ENCODE measurements at places on chromosomes 4 and X.

DNA sequence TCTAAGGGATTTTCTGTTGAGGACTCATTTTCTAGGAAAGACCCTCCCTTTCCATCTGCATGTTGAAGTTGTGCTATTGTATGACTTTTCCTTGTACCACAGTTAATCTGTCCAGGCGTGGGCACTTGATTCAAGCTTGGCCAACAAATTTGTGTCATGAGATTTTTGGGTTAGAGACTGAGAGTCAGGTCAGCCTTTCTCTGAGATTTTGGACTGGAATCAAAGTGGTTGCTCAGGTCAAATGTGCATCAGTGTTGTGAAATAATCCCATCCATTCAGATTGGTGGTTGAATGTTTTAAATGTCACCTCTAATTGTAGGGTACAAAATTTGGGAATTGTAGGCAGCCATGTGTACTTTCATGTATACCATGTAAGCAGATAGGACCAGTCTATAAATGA, 545.2 kb upstream of the IGFBP7 start:
- DNase-seq = no peak

DNA sequence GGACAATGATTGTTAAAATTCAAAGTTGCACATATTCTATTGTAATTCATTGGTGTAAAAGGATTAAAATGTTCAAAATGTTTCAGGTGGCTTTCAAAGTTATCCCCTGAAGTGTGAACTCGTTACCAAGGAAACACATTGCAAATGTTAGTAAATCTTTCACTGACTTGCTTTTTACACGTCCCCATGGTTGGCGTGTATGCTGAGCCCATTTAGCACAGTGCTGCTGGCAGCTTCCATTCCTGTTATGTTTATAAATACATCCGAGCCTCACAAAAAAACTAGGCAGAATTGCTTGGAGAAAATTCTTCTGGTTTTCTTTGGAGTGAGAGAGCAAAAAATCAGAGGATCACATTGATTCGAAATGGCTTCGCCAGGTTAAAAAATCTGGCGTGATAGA, 105.9 kb upstream of the HPGD start:
- DNase-seq = no peak

GRCh38 chr4:174041555-174042105, 241.8 kb downstream of the FBXO8 start:
- DNase-seq = no peak

GRCh38 chrX:15939737-15940136, 85.1 kb upstream of the AP1S2 start:
- no peak for DNase-seq

GRCh38 chrX:129318375-129318774, 204.9 kb downstream of the SMARCA1 start:
- DNase-seq = no peak

GRCh38 chr4:138301536-138301935, 59.4 kb upstream of the SLC7A11 start:
- peak; percentile 13 for DNase-seq

DNA sequence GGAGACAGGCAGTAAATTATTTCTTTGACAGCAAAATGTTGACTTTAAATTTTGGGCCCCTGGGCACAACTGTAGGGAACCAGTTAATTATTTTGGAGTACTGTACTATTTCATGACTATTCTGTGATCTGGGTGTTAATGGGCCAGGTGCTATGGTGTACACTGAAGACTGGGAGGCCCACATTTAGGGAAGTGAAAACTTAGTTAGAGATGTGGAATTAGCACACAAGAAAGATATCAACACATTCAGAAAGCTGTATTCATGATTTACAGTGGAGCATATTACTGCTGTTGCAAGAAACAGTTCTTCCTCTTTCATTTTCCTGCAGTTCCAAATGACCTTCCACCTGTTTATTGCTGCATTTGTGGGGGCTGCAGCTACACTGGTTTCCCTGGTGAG, 12.4 kb downstream of the PLP1 start:
- DNase-seq = no peak

GRCh38 chr4:4606321-4606720, 64.5 kb upstream of the STX18 start:
- DNase-seq = no peak

- DNase-seq = no peak
Observed at GRCh38 chrX:18871161-18871890, 112.6 kb downstream of the PHKA2 start.

- DNase-seq = no peak
Observed at GRCh38 chr4:147760695-147761094, 28.8 kb downstream of the ARHGAP10 start.

- DNase-seq = no peak
Observed at GRCh38 chrX:12548341-12548740, 242.9 kb upstream of the PRPS2 start.

- DNase-seq = no peak
Observed at GRCh38 chrX:129679901-129680300, 25.1 kb upstream of the APLN start.

DNA sequence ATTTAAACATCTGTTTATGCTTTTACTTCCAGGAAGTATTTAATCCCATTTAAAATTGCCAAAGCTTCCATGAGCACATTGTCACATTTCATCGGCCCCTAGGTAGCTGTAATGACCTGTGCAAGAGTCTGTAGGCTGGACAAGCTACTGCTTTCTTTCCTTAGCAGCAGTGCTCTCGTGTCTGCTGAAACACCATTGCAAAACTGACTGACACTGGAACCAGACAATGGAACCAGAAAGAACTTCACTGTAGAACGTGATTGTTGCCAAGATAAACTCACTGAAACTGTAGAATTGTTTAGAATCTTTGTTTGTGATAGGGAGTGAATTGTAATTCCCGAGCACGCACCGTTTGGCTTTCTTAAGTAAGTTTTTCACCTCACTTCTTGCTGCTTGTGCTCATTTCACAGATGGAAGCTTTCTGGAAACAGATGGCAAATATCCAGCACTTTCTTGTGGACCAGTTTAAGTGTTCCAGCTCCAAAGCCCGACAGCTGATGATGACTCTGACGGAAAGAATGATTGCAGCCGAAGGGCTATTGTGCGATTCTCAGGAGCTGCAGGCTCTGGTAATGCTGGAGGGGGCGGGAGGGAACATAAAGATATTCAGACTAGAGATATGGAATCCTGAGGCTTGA, 36.9 kb downstream of the EVC start:
- DNase-seq = peak; percentile 98

- no peak for DNase-seq
Observed at GRCh38 chr4:181443021-181443420, 800.2 kb upstream of the TENM3 start.

GRCh38 chr4:155530857-155531256, 135.8 kb upstream of the GUCY1A1 start:
- no peak for DNase-seq

DNA sequence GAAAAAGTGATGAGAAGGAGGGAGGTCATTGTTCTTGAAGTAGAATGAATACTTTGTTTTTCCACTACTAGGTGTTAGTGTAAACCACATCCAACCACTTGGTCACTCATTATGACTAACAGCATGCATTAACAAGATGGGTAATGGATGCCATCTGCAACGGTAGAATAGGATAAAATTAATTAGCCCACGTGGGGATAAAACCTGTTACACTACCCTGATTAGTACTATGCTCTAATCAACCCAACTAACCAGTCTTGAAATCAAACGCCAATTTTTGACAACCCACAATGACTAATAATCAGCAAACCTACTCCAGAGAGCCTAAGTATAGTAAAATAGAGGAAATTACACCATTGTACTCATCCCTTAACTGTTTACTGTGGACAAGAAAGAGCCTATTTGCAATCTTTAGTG, 93.4 kb upstream of the MCF2 start:
- DNase-seq = no peak

- no peak for DNase-seq
Observed at GRCh38 chrX:129744861-129745321, 6.1 kb downstream of the XPNPEP2 start.

- DNase-seq = peak; percentile 95
Observed at GRCh38 chr4:128528793-128529553, 241.4 kb upstream of the PGRMC2 start.

DNA sequence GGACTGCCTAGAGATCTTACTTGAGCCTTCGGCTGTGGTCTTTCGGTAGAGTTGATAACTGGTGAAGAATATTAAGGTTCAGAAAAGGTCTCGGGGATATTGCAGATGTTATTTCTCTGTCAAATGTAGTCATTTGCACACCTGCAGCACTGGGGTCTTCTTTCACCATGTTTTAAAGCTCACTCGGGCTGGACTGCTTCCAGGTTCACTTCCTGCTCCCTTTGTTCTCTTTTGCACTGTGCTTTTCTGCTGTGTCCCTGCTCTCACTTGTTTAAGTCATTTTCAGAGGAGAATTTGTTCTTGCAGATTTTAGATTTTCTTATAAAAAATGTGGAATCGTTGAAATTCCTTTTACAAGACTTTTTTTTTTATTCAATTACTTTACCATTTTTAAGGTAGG, 68.5 kb downstream of the BMPR1B start:
- no peak for DNase-seq

GRCh38 chrX:74420196-74421035, 877 bp upstream of the SLC16A2 start:
- peak; percentile 30 for DNase-seq

DNA sequence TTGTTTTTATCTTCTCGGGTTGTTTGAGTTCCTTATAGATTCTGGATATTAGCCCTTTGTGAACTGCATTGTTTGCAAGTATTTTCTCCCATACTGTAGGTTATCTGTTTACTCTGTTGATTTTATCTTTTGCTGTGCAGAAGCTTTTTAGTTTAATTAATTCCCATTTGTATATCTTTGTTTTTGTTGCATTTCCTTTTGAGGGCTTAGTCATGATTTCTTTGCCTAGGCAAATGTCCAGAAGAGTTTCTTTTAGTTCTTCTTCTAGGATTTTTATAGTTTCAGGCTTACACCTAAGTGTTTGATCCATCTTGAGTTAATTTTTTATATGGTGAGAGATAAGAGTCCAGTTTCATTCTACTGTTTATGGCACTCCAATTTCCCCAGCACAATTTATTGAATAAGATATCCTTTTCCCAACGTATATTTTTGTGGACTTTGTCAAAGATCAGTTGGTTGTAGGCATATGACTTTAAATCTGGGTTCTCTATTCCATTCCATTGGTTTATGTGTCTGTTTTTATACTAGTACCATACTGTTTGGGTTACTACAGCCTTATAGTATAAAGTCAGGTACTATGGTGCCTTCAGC, 54.3 kb downstream of the EGF start:
- DNase-seq = no peak

DNA sequence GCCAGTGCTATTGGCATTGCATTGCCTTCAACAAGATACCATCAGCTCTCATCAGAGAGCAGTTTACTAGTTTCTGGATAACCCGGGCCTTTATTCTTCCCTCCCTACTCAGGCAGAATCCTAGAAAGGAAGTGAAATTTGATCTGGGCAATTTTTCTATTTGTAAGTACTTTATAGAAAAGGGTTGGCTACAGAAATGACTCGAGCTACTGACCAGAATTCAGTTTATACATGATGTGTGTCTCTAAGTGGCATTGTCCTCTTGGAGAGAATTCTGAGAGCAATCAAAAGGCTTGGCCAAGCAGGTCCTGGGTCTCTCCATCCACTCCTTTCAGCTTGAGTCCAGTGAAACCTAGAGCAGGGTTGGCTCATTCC, 192.7 kb upstream of the LEF1 start:
- no peak for DNase-seq

DNA sequence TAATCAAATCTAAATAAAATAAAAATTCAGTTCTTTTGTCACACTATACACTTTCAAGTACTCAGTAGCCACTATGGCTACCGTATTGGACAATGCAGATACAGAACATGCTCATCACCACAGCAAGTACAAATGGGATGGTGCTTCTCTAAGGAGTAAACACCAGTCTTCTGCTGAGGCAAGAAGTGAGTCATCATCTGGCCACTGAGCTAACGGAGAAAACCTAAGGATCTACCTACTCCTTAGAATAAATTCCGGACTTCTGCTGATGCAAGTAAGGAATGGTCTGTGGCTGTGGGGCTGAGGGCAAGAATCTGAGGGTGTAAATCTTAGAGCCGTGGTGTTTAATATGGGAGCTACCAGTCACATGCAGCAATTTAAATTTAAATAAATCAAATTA, 11.3 kb upstream of the RBMXL3 start:
- no peak for DNase-seq

DNA sequence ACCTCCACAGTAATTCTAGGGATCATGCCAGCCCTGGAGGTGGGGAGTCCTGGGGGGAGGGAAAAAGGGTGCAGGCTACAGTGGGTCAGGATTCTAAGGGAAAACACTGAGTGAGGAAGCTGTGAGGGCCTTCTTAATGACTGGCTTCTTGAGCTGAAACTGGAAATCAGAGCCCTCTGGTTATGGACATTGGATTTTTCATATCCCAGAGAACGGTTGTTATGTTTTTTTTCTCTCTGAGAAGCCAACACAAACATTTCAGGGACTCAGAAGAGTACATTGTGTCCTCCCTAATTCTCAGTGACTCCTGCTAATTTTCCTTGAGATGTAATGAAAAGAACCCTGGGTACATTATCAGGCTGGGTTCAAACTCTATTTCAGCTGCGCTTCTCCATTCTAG, 162.4 kb upstream of the PRDX4 start:
- DNase-seq = no peak

DNA sequence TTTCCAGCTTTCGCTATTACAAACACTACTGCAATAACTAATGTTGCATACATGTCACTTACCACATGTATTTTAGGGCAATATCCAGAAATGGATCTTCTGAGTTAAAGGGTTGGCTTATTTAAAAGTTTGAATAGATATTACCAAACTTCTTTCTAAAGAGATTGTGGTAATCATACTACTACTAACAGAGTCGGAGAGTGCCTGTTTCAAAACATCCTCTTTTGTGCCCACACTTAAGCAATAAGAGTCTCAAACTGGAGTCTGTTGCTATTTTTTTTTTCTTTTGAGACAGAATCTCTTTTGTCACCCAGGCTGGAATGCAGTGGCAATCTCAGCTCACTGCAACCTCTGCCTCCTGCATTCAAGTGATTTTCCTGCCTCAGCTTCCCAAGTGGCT, 35.8 kb downstream of the FGFBP1 start:
- DNase-seq = no peak

- DNase-seq = no peak
Observed at GRCh38 chr4:151324124-151324751, 1.2 kb downstream of the SH3D19 start.

DNA sequence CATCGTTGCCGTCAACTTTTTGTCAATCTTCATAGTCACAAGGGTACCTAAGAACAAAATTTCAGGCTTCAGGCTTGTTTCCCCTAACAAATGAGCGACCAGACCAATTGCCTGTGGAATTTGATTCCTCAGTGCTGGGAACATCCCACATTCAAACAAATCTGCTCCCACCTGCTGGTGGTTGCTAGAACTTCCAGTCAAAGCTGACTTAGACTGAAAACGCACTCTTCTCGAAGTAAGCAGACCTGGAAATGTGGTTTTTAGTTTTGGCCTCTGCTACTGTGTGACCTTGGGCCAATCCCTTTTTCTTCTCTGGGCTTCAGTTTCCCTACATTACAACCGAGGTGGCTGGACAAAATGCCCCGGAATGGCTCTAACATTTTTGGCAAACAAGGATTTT, 1.8 kb upstream of the GABRQ start:
- DNase-seq = peak; percentile 50

DNA sequence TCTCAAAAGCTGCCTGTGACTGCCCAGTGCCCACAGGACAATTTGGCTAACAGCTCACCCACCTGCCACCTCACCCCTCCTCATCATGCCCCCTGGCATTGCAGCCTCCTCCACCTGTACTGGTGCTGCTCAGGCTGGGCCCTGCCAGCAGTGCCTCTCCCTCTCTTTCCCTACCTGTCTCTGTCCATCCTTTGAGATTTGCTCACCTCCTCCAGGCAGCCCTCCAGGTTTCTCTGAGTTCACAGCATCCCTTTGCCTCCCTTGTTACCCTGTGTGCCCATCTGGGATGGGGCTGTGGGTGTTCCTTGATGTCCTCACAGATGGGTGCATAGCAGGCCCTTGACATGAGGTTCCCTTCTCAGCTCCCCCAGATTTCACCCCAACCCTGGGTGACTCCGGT, 224.9 kb downstream of the AFAP1 start:
- no peak for DNase-seq
